ENCODE measurements at places on chromosomes 4 and X. TPM values are rescaled to one million over a fixed set of nuclear protein-coding genes. Genes with fewer than 3 reads are reported as not detected.

DNA sequence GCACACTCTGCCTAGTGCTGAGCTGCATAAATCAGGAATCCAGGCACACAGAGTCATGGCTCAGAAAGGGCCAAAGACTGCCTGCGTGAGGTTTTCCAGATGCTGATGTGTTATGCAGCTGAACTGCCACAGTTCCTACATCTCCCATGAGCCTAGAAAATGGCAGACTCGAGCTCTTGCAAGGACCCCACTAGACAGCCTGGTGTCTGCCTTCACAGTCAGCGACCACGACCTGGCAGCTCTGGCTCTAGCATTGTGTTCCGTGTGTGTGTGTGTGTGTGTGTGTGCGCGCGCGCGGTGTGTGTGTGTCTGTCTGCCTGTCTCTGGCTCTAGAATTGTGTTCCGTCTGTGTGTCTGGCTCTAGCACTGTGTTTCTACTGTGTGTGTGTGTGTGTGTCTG is 203.6 kb upstream of the AGTR2 start:
- no peak for DNase-seq

DNA sequence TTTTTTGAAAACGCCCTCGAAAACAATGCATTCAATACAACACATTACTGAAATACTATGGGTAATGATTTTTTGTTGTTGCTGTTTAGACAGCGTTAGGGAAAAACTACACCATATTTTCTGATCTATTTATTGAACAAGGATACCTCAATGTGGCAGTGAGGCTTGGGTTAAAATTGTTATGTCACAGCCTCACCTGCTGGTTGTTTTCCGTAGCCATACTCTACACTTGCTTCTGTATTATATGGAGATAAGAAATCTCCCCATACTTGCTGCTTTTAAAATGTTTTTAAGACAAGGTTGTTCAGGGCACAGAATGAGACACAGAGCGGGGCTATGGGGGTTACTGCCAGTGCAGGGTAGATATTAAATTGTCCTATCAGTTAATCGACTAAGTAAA is 221.6 kb upstream of the FTHL17 start:
- no peak for DNase-seq

- DNase-seq = no peak
These were observed 19.5 kb downstream of the AP1AR start for GRCh38 chr4:112251019-112251643.

GRCh38 chr4:151356510-151356909 is 31.1 kb upstream of the SH3D19 start:
- DNase-seq = no peak

- DNase-seq = no peak
These were observed 13.5 kb downstream of the AFF1 start for GRCh38 chr4:86948276-86948675.

DNA sequence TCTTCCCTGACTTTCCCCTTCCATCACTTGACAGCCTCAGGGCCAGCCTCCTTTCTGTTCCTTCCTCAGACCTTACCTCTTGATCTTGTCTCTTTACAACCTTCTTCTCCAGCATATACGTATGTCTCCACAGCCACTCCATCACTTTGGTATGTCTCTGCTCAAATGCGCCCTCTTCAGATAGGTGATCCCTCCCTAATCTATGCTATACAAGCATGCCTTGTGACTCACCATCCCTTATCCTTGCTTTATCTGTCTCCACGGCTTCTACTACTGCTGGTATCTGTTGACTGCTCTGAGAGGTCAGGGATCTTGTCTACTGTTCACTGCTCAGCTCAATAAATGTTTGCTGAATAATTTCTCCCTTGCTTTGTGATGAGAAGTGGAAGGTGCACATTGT is 9.0 kb downstream of the ARAP2 start:
- DNase-seq = no peak

DNA sequence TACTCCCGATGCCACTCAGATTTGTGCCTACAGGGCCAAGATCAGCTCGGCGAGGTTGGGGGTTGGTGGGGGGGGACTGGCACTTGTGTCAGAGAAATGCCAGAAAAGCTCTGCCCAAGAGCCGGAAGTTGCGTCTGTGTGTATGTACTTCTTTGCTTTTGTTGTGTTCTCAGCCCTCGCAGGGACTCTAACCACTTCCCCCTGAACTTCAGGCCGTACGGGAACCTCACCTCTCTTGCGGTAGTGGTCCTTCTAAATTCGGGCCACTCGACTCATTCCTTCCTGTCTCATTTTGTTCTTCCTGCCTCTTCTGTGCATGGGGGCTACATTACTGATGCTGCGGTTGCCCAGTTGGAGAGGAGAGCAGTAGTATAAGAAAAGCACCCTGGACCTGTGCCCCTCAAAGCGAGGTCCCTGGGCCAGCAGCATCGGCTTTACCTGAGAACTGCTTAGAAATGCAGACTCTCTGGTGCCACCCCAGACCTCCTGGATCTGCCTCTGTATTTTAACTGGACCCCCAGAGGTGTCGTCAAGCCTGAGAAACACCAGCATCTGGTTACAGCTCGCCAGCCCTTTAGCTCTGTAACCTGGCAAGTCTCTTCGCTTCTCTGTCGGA is 146.3 kb upstream of the RPS6KA3 start:
- peak; percentile 6 for DNase-seq

The ENPP6 gene
- total RNA-seq = not detected

The USP17L15 gene
- not detected for total RNA-seq

The NIPAL1 gene
- total RNA-seq = 0.58 TPM

The CNKSR2 gene
- 1.0 TPM for total RNA-seq

The CXCL3 gene
- total RNA-seq = 1.9 TPM

The FHDC1 gene
- 0.14 TPM for total RNA-seq

All from heart right ventricle (tissue), 16 donors.